ENCODE measurements at places on chromosomes 11 and 22.

DNA sequence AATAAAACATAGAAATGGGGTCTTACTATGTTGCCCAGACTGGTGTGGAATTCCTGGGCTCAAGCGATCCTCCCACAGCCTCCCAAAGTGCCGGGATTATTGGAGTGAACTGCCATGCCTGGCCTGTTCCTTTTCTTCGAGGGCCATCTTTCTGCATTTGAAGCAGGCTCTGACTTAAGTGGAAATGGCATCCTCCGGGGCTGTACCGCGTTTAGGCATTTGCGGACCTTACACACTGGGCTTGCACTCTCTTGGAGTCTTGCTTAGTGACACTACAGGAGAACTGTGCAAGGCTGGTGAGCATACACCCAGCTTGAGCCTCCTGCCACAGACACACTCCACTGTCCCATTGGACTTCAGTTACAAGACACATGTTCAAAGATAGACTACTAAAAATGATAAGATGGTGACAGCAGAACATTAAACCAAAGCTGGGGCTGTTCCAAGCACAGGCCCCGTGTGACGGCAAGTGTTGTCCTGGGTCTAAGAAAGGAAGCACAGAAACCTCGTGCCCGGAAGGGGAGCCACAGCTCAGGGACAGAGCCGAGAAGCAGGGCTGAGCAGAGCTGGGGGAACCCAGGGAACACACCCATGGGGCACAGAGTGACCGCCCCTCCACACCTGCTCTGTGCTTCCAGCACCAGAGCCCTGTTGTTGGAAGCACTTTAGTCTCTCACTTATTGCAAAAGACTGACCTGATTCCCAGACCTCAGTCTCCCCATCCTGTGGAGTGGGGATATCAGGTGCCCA lies 59.0 kb upstream of the SHANK2 start:
- no peak for DNase-seq

GRCh38 chr22:38697425-38698089 lies 3.2 kb downstream of the JOSD1 start:
- no peak for DNase-seq

DNA sequence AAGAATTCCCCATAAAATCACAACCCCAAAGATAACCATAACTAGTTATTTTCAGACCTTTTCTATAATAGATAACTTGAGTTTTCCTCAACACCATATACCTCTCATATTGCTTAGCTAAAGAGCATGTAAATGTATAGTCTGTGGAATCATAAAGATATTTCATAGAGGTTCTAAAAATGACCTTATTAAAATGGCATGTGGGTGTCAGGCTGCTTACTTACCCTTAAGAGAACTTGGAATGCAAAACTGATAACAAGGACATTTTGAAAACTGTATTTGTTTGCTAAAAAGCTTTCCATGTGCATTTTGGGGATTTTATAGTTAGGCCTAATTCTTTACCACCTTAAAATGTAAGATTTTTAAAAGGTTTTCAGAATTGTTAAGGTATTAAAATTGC lies 4.7 kb downstream of the SIK2 start:
- no peak for DNase-seq

DNA sequence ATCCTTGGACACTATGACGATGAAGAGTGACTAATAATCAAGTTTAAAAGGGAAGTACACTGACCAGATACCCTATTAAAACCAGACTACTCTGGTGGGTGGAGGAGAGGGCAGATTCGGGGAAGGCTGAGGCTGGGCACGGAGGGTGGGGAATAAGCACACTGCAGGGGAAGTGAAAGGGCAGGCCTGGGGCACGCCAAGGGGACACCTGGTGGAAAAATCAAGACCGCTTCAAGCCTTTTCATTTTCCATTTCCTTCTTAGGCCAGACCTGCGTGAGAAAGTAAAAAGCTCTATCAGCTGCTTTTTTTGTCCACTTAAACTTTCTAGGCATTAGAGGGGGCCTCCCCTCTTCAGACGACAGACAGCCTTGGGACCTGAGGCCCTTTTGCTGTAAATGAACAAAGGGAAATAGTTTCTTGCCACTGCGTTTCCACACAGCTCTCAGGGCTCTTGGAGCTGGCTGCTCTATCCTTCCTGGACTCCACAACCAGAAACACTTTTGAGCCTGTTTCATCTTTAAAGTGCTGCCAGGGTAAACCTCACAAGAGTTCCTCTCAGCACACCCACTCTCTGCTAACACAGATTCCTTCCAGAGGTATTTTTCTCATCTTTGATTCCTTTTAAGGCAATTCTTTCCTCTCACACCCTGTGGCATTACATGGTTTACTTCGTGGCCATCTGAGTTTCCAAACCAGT lies 25.0 kb upstream of the SERPIND1 start:
- DNase-seq, result no peak

- DNase-seq, result no peak
Measured at GRCh38 chr22:26648011-26648497, 9.3 kb upstream of the MIAT start.

GRCh38 chr11:46421257-46421880 lies 29.8 kb upstream of the CHRM4 start:
- no peak for DNase-seq

DNA sequence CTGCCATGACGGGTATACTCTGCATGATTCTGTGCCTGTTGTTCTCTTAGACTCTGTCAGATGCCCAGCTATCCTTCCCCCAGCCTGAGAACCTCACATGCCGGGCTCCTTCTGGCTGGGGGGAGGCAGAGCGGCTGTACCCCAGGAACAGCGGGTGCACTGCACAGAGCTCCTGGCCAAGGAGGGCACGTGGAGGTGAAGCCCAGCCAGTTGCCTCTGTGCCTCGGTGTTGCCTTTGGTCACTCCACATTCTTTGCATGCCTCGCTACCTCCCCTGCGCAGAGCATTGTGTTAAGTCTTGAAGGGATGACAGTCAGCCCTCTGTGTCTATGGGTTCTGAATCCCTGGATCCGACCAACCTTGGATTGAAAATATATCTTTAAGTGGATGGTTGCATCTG lies 77.7 kb downstream of the FEZ1 start:
- no peak for DNase-seq

GRCh38 chr22:24090581-24090980 lies 79.5 kb downstream of the CABIN1 start:
- DNase-seq, result no peak

GRCh38 chr11:35511666-35512065 lies 13.8 kb downstream of the PAMR1 start:
- no peak for DNase-seq

DNA sequence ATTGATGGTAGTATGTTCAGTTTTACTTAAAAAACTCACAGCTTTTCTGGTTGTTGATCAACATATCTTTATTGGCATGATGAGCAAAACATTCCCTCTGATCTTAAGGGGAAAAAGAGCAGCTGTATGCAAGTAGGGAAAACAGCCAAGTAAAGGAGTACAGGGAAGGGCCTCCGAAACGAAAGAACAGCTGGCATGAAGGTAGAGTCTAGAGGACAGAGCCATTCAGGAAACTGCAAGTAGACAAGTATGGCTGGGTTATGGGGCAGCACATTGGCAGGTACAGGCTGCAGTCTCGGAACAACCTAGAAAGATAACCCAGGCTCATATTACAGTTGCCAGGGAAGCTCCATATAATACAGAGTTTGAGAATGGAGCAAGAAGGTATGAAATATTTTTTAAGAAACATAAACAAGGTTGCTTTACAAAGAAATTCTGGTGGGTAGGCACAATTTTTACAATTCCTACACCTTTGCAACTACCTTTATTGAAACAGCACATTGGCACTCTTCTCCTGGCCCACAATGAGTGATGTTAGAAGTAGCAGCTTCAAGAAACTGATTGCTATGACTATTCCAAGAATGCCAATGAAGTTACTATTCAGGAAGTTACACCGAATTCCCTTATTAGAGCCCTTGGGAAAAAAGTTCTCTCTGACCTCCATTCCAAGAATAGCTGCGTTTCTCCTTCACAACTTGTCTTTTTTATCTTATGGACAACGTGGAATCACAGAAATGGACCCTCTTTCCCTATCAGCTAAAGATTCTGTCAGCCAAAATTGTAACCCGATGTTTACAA lies 45.2 kb downstream of the LGR4 start:
- DNase-seq, result no peak

GRCh38 chr11:54930930-54931329 lies 224.3 kb downstream of the OR4A5 start:
- DNase-seq, result no peak

DNA sequence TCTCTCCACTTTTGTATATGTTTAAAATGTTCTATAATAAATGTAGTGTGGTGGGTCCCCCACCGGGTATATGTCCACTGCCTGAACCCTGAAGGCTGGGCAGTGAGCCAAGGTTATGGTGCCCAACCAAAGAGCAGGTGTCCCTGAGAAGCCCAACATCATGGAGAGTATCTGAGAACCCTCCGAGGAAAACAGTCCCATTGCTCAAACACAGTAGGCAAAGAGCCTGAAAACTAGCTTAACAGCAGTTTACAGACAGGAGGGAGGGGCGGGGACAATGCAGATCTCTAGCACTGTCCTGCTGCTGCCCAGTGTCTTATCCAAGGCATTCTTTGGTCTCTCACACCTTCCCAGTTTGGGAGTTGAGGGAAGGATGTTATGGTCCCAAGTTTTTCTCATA lies 91.0 kb downstream of the TMPRSS5 start:
- no peak for DNase-seq

DNA sequence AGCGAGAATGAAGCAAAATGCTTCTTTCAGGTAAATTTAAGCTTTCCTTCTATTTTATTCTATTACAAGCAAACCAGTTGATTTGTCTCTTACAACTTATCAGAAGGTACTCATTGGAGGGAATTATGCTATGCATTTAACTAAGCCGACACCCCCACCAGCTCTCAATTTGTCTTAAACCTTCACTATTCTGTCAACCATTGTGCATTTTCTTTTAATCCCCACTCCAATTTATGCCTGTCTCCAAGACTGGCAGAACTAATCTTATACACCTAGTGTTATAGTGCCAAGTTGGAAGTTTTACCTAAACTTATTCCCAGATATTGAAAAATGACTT lies 12.5 kb downstream of the TAF1D start:
- DNase-seq, result no peak

DNA sequence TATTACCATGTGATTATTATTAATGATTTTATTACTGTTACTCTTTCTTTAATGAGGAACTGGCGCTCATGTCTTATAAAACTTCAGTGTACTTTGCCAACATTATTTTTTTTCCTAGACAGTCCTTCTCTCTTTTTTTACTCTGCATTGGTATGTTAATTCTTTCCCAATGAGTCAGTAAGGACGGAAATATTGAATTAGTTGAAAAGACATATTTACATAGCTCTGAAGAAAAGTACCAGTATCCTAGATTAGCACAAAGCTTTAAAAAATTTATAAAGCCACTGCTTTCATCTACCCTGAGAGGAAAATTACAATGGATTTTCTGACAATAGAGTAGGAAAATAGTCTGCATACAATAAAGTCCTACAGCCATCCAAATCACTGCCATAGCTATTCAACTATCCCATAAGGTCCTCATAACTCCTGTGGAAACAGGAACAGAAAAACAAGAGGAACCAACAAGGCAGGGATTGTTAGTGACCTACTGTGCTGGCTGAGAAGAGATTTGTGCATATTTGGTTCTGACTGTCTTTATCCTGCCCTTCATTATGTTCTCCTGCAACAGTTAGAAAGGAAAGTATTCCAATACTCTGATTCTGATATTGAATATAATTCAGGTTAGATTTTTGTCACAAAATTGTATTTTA lies 314.4 kb downstream of the AASDHPPT start:
- DNase-seq, result no peak

GRCh38 chr11:128298271-128298670 lies 289.1 kb downstream of the ETS1 start:
- no peak for DNase-seq

Data from epithelial cell of prostate (primary cell).